ENCODE measurements at places on chromosomes 5 and 9.

DNA sequence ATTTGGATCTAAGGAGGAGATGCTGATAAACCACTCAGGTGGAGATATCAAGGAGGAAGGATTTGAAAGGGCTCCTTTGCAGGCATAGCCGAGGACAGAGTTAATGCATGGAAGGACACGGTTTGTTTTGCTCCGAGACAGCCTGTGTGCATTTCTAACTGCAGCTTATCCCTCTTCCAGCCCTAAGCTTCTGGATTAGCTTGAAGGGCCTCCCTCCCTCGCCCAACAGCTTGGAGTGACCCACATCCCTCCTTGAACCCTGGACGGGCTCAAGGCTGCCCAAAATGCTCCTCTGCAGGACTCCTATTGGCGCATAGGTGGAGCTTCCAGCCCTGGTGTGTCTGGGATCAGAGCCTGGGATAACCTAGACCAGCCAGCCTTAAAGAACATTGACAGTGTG lies 66.7 kb downstream of the PPARGC1B start:
- no peak for DNase-seq

- no peak for DNase-seq
These were observed 1126.4 kb upstream of the SEMA6A start for GRCh38 chr5:117701062-117701461.

DNA sequence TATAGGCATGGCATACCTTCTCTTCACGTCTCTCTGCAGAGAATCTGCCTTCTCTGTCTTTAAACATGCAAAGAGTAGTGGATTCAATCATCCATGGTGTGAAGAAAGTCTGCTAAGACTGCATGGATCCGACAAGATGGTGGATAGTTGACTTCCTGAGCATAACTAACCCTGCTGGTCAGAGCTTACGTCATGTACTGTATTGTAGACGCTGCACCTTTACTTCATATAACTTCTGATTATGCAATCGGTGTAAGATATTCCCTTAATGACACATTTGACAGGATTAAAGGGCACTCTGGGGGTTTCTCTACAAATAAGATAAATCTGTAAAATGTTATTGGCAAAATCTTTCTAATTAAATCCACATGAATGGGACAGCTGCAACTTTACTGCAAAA lies 240.3 kb upstream of the NREP start:
- no peak for DNase-seq

- no peak for DNase-seq
These were observed 22.6 kb downstream of the OTULIN start for GRCh38 chr5:14687023-14687665.

DNA sequence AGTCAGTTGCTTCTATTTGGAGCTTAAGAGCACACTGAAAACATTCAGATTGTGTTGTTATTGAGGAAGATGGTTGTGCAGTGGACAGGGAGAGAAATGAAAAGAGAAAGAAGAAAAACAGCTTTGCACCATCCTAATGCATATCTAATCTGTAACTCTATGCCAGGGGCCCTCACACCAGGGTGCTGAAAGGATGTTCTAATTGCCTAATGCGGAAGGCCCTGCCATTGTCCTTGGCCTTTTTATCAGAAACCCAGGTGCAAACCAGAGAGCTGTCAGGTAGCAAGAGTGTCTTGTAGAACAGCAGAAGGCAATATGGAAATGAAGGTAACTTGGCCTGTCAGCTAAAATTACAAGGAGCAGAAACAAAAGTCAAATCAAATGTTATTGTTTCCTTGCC lies 384.5 kb upstream of the PIK3R1 start:
- peak; percentile 17 for DNase-seq

GRCh38 chr9:129712634-129713401 lies 40.0 kb downstream of the PTGES start:
- DNase-seq = no peak

GRCh38 chr5:62574599-62574998 lies 4.0 kb upstream of the LRRC70 start:
- no peak for DNase-seq

- peak; percentile 40 for DNase-seq
These were observed 21.0 kb upstream of the NSMF start for GRCh38 chr9:137479892-137480685.

DNA sequence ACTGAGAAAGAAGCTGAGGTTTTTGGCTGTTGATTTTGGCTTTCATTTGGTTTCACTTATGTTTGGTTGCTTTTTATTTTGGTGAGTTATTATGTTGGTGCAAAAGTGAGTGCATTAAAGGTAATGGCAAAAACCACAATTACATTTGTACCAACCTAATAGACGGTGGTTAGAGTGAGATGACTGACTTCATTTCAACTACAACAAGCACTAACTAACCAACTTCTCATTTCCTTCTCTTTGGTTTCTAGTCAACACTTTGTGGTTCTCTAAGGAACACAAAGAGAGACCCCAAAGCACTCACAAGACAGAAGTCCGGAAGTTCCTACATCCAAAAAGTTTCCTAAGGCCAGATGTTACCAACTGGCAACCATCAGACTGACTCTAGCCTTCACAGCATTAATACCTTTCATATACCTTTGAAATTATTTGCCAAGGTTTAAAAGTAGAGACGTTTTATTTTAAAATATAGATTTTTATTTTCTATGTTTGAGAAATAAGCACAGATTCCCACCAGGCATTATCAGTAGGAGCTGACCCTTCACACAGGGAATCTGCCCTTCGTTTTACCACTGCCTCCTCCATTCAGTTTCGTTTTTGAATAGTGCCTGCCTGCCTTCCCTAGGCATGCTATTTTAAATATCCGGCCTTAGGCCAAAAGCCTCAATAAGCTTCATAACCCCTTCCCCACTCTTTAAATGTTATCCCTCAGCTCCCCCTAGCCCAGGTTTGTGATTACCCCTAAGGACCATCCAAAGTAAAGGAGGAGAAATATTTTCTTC lies 301.1 kb upstream of the PTGER4 start:
- no peak for DNase-seq

DNA sequence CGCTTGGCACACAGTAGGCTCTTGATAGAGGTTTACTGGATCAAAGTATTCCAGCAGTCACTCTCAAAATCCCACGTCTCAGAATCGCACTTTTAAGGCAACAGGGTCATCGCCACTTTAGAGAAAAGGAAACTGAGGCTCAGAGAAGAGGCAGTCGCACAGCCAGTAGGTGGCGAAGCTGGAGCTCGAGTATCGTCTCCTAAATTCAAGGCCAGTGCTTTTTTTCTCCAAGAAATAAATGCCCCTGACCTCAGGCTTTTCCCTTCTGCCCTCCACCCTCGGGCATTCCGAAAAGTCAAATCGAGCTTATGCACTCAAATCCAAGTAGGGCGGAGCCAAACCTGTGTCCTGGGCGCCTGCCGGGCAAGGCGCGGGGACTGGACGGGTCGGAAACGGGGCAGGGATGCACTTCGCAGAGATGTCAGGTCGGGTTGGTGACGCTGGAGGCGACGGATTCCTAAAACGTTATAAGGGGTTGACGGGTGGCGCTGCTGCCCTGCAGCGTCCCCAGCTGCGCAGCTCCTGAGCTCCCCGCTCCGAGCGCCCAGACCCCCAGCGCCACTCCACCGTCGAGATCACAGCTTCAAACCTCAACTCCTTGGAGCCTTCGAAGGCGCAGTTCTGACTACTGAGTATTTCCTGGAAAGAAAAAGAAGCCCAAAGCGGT lies 4.7 kb upstream of the FOXB2 start:
- DNase-seq = peak; percentile 71

DNA sequence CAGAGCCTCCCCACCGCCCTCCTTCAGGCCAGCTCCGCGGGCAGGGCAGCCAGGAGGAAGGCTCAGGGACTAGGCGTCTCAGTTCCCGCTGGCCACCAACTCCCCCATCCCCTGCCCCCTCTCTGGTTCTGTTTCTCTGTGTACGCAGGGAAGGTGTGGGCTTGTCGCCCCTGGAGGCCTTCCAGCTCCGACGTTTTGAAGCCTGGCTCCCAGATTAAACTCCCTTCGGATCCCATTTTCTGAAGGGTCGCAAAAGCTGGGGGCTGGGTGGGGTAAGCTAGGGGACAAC lies 346 bp downstream of the ATOX1 start:
- DNase-seq = no peak

DNA sequence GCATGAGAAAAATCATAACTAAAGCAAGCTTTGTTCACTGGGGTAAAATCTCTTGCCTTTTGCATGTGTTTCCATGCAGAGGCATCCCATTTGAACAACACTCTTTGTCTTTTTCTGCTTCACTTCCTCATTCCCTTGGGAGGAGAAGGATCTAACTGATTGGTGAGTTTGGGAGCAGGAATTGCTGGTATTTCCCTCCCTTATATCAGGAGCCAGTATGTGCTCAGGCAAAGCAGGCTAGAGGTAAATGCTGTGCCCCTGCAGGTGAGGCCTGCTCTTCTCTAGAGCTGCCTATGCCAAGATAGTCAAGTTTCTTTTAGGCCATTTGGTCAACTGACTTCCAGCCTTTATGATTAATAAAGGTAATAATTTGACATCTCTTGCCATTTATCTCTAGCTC lies 179.9 kb downstream of the COX7C start:
- DNase-seq = peak; percentile 88

- DNase-seq = no peak
These were observed 1.3 kb downstream of the GNG10 start for GRCh38 chr9:111662576-111663300.

DNA sequence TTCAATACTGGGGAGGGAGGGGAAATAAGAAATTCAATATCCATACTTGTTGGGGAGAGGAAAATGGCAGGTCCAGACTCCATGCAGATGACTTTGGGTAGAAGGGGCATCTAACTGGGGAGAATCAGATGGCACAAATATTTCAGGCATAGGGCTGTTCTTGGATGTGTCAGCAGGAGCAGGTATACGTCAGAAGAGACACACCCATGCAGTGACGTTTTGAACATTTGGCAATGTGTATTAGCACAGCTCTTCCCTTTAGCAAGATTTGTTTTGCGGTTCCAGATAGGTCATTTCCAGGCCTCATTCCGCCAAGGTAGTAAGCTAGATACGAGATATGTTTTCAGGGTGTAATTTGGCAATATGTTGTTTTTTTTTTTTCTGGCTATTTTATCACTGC lies 187.2 kb upstream of the CDH10 start:
- DNase-seq = no peak

- DNase-seq = peak; percentile 81
These were observed 63.5 kb downstream of the DUSP1 start for GRCh38 chr5:172707285-172708182.

- DNase-seq = peak; percentile 30
These were observed 21.0 kb upstream of the PTPRD start for GRCh38 chr9:10633785-10634184.

GRCh38 chr9:112104901-112105300 lies 70.2 kb downstream of the SUSD1 start:
- DNase-seq = no peak

- no peak for DNase-seq
These were observed 26.2 kb downstream of the WWC1 start for GRCh38 chr5:168317521-168318147.

Data from GM23338 (cell line).